ENCODE measurements at places on chromosomes 7 and 10.

GRCh38 chr10:120420421-120420820 lies 36.6 kb upstream of the PLPP4 start:
- no peak for DNase-seq

- no peak for DNase-seq
Measured at GRCh38 chr10:71265618-71266146, 53.3 kb downstream of the UNC5B start.

- no peak for DNase-seq
Measured at GRCh38 chr7:83492802-83493201, 156.1 kb downstream of the SEMA3E start.

DNA sequence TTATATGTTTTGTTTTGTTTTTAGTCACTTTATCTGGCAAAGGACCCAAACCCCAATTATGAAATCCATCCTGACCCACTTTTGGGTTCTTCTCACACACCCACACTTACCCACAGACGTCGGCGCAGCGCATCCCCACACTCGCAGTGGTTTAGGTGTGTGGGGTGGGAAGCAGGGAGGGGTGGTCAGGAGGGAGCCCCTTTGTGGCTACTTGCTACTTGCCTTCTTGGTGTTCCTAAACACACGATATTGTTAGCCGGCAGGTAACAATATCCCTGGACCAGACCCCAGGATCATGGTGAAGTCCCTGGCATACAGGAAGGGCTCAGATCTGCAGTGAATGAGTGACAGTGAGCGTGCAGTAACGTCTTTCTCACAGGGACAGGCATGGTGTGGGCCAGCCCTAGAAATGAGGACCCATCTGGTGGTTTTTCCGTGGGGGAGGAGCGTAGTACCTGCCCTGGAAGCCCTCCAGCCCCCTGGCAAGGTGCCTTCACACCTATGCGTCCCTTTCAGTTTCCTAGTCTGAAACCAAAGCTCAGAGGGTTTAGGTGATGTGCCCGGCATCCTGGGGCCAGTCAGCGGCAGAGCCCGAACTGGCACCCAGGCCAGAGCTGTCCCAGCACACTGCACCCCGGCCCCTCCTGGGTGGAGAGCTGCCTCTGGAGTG lies 4.4 kb downstream of the SPOCK2 start:
- peak; percentile 68 for DNase-seq

- DNase-seq, result no peak
Measured at GRCh38 chr7:40645197-40645596, 510.4 kb downstream of the SUGCT start.

DNA sequence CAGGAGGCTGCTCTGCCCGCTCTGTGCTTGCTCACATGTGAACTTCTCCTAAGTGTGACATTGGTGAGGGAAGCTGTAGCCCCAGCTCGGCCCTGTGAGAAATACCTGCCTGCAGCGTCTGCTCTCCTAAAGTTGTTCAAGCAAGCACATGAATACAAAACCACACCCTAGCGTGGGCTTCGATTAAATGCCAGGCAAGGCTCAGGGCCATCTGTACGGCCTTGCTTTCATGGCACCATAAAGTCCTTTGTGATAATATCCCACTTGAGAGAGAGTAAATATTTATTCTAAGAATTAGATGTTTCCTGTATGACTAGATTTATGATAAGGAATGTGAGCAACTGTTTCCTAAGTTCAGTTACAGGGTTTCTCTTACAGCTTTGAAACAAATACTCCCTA lies 262.8 kb upstream of the KLF14 start:
- peak; percentile 48 for DNase-seq

GRCh38 chr7:27784399-27785053 lies 44.6 kb downstream of the TAX1BP1 start:
- DNase-seq, result peak; percentile 13

DNA sequence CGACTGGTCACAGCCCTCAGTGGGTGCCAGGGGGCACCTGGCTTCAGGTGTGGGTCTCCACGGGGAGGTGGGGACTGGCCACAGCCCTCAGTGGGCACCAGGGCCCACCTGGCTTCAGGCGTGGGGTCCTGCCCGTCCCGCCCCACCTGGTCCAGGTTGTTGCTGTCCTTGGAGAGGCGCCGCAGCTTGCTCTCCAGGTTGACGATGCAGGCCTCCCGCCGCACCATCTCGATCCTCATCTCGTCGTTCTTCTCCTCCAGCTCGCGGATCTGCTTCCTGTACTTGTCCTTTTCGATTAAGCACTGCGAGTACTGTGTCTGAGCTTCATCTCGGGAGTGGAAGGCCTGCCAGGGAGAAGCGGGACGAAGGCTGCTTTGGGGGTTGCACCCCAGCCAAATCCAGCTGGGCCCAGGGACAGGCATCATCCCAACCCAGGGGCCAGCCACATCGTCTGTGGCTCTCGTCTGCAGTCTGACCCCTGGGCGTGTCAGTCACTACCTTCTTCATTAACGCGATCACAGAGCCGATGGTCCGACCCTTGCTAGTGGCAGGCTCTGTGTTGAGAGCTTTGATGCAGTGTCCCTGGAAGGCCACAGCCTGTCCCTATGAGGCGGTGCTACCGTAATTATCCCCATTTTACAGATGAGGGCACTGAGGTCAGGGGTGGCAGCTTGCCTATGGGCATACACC lies 92.9 kb upstream of the GNA12 start:
- no peak for DNase-seq

- DNase-seq, result no peak
Measured at GRCh38 chr10:53140506-53140905, 367.9 kb upstream of the MBL2 start.

DNA sequence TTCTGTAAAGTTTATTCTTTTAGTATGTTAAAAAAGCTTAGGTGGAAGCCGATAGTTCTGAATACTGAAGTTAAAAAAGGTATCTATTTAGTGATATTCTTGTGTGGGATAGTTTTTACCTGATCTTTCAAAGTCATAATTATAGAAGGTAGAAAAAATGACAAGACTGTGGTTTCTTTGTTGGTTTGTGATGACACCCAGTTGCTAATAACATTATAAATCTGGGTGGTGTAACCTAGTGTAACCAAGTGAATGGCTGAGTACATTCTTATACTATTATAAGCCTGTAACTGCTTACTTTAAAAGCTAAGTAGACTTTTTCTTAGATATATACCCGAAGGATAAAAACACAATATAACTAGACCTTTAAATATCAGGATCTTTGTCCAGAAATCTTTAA lies 2.3 kb downstream of the CDK13 start:
- no peak for DNase-seq

Data from activated naive CD8-positive, alpha-beta T cell treated with anti-CD3 and anti-CD28 coated beads, Interleukin-2, amount 50 U/mL, for 24 hours (primary cell).